ENCODE measurements at places on chromosomes 12 and 14.

DNA sequence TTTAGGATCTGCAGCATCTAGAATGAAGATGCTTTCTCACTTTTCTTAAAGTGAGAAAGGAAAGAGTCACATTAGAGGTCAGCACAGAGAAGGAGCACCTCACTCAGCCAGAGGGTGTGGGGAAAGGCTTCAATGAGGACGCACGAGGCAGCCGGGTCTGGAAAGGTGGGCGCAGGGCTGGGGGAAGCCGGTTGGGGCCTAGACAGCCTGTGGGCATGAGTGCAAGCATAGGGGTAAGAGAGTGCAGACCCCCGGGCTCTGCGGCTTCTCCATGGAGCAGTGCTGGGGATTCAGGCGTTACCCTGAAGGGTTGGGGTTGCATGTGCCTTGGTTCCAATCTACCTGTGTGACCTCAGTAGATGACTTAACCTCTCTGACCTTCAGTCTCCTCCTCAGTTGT, 49.9 kb downstream of the KRT80 start:
- DNase-seq = no peak

GRCh38 chr12:42705863-42706262, 116.3 kb upstream of the PRICKLE1 start:
- no peak for DNase-seq

GRCh38 chr14:32303865-32304264, 25.2 kb upstream of the AKAP6 start:
- DNase-seq = no peak

DNA sequence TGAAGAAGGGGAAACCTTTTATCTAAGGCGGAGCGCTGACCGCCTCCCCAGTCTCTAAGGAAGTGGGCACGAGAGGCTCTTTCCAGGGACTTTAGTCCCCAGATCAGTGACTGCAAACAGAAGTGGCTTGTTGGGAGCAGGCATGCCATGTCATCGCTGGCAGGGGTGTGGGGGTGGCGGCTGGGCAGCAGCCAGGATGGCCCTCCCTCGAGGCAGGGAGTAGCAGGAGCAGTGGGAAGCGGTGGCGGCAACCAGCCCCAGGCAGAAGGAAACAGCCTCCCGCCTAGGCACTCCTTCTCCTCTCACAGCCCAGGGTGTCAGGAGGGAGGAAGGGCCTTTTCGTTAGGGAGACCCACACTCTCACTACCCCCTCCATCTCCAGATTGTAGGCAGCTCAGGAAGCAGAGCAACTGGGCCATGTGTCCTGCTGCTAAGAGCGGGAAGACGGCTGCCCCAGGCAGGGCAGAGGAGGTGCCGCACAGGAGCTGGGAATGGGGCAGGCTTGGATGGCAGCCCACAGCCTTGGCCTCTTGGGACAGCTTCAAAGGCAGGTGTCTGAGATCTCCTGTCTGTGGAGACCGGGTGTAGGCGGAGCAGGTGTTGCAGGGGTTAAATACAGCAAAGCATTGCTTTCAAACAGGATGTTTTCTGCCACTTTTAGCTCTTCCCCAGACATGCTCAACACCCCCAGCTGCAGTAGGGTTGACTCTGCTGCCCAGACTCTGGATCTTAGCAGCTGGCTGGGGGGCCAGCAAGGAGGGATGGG, 21.8 kb downstream of the VDR start:
- DNase-seq = peak; percentile 25

DNA sequence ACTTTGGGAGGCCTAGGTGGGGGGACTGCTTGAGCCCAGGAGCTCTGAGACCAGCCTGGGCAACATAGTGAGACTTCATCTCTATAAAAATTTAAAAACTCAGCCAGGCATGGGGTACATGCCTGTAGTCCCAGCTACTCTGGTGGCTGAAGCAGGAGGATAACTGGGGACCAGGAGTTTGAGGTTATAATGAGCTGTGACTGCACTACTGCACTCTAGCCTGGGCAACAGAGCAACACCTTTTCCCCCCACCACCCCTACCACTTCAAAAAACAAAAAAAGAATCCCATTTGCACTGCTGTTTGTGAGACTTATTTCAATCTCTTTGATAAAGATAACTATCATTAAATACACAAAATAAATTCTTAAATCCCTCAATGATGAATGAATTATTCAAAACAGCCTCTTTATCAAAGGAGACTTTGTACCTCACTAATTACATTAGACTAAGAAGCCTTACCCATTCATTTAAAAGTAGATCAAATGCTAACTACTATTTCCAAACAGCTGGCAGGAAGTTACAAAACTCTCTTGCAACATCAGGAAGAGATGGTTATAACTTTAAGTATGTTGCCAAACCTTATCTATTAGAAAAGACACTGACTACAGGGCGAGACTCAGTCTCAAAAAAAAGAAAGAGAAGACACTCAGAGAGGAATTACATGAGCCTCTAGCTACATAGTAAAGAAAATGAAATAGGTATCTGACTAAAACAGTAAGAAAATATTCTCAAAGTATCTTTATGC, 14.7 kb downstream of the BLTP3B start:
- no peak for DNase-seq

DNA sequence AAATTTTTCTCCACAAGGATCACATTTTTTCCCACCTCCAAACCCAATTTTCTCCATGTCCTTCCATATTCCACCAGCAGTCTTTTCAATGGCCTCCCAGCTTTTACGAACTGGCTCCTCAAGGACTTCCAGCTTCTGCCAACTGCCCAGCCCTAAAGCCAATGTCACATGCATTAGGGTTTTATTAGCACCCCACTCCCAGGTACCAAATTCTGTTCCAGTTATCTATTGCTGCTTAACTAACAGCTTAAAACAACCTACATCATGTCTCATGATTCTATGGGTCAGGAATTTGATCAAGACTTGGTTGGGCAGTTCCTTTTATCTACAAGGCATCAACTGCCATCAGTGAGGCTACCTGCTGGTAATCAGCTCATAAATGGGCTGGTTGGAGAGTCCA, 151.3 kb downstream of the SPTSSA start:
- DNase-seq = no peak

GRCh38 chr12:89245090-89245489, 107.2 kb downstream of the DUSP6 start:
- DNase-seq = no peak

Measured in stimulated activated CD4-positive, alpha-beta T cell treated with anti-CD3 and anti-CD28 coated beads, Interleukin-4, amount 100 ng/mL, for 4 hours (primary cell).